Fibroblast of the conjunctiva (primary cell): ENCODE measurements at places on chromosomes 12 and 14.
A peak's percentile ranks its signal among the peaks of the same experiment; 100 is the strongest.

GRCh38 chr14:54000341-54000811 lies 43.8 kb upstream of the BMP4 start:
- DNase-seq, result no peak

DNA sequence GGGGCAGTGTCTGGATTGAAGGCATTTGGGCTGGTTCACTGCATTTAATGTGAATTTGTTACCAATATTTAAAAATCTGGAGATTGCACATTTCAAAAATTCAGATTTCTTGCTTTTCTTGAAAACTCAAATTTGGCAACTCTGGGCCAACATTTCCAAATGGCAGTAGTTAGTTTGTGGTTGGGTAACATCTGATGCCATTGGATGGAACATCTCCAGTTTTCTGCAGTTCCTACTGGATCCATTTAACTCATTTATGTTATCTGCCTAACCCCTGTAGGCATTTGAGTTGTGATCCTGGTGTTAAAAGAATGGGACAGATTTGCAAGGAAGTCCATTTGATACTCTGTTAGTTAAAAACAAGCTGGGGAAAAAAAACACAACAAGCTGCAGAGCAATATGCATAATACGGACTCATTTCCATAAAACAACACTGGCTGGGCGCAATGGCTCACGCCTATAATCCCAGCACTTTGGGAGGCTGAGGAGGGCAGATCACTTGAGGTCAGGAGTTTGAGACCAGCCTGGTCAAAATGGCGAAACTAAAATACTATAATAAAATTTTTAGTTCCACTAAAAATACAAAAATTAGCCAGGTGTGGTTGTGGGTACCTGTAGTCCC lies 7.9 kb downstream of the EIF2B2 start:
- no peak for DNase-seq

DNA sequence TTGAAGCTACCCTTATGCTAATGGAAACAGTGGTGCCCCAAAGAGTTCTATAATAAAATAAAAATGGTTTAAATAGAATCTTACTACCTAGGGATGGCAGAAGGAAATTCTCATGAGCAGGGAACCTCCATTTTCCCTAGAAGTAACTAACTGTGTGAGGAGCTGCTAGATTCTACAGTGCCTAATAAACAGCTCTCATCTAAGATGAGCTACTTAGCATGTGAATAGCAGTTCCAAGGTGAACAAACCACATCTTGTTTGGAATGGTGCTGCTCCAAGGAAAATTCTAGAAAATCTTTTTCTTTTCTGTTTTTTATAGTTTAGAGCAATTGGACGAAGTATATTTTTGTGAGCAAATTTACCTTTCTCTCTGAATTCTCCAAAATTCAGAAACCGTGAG lies 1015.3 kb upstream of the NOVA1 start:
- DNase-seq, result no peak

DNA sequence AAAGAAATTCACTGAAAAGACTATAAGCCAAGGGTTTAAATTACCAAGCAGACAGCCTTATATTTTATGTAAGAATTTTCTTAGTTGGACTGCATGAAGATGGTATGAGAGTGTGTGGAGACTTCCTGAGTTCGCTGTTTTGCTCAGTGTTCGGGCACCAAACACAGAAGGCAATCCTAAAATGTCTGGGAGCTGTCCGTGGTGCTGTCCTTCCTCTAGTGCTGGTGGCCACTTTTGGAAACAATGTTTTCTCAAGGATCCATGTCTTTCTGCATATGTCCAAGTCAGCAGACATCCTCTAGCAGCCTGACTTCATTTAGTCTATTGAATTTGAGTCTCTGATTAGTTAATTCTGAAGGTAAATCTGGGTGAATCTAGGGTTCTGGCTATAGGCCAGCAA lies 135.8 kb downstream of the SLC8A3 start:
- no peak for DNase-seq

GRCh38 chr14:99038431-99038820 lies 233.6 kb downstream of the BCL11B start:
- DNase-seq, result no peak

DNA sequence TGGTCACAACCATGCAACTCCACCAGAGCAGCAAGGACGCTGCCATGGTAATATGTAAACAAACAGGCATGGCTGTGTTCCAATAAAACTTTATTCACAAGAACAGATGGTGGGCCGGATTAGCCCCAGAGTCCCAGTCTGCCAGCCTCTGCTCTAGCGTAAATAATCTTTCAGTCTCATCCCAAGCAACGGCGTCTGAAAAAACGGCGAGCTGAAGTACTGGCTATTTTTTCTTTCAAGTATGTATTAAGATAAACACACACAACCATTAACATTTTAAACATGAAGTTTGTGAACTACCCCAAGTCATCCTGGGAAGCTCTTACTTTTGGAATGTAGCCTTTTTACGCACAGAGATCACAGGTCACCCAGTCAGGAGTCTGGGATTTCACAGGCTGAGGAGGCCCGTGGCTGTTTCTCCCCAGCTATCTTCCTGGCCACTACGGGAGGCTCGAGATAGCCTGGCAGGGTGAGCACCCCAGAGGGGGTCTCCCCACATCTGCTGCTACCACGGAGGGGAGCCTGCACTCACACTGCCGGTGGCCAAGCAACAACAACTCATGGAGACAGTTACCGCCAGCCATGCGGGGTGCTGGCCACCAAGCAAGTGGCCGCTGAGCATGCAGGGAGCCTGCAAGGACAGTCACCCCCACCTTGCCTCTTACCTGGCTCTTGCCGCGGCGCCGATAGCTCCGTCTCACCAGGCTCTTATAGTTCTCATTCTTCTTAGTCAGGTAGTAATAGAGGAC lies 124.6 kb downstream of the RFLNA start:
- no peak for DNase-seq

- no peak for DNase-seq
These were observed 68.5 kb downstream of the RNF34 start for GRCh38 chr12:121468499-121468801.

- no peak for DNase-seq
These were observed 11.6 kb downstream of the APPL2 start for GRCh38 chr12:105224399-105224798.

GRCh38 chr14:25006961-25007795 lies 42.8 kb downstream of the STXBP6 start:
- peak; percentile 8 for DNase-seq

- peak; percentile 51 for DNase-seq
These were observed 64.2 kb downstream of the CLMN start for GRCh38 chr14:95255487-95255886.

DNA sequence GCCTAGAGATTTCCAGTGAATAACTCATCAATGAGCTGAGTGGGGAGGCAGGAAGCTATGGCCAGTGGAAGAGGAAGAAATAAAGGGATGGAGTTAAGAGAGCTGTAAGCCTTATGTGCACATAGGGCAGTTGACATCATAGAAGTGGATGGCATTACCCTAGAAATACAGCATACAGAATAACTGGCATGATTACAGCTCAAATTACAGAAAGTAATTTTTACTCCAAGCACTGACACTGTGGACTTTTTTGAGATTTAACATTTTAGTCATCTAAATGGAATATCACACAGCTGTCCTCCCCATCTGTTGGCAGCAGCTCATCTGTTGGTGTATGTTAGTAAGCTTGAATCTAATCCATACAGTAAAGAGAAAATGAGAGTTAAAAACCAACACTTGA lies 5.4 kb upstream of the IPO8 start:
- DNase-seq, result no peak

- no peak for DNase-seq
These were observed 69.0 kb upstream of the DDX11 start for GRCh38 chr12:31004666-31005065.

DNA sequence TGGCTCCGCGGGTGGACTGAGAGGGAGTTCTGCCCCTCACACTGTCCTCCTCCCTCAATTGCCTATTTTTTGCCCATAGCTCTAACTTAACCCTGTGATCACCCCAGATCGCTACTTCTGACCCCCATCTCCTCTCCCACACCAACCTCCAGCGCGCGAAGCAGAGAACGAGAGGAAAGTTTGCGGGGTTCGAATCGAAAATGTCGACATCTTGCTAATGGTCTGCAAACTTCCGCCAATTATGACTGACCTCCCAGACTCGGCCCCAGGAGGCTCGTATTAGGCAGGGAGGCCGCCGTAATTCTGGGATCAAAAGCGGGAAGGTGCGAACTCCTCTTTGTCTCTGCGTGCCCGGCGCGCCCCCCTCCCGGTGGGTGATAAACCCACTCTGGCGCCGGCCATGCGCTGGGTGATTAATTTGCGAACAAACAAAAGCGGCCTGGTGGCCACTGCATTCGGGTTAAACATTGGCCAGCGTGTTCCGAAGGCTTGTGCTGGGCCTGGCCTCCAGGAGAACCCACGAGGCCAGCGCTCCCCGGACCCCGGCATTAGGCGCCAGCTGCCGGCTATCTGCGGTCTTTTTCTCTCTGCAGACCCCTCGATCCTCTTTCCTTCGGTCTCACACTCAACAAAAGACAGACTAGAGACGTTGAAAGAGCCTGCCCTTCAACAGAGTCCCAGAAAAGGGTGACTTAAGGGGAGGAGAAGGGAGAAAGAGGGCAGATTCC lies 3.0 kb upstream of the TBX3 start:
- no peak for DNase-seq

DNA sequence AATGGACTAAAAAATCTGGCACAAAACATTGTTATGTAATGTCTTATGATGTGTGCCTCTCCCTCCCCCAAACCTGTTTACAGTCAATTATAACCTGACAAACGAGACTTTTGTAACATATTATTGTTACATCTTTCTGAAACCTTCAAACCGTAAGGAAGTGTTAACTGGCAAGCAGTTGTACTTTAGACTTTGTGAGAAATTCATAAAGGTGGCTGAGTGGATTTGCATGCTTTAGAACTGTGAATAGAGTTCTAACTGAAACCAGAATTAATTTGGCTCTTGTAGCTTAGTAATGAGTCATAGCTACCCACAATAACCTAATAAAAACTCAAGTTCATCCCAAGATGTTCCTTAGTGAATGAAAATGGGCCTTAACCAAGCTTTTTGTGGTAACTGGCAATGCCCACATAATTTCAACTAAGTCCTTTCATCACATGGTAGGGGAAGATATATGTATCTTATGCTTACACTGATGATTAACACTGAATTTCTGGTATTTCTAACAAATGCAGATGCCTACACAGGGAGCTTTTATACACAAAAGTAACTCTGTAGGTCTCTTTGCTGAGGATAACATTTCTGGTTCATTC lies 29.7 kb downstream of the RAD9B start:
- no peak for DNase-seq

DNA sequence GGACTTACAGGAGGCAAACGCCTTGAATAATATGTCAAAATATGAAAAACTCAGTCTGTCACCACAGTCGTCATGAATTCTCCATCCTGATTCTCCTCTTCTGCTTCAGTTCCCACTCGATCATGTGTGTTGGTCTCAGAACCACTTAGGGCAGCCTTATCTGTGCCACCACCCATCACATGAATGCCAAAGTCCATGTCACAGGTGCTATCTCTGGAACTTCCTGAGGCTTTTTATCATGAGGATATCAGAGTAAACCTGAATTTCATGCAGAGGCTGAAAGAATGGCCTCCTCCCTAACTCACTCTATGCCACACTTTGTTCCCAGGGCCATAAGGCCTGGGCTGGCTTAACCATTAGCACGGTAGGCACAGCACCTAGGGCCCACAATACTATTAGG lies 28.8 kb upstream of the MAP3K9 start:
- DNase-seq, result no peak
